NCI-H187 (cell line): ENCODE measurements at places on chromosomes 1 and 21.

DNA sequence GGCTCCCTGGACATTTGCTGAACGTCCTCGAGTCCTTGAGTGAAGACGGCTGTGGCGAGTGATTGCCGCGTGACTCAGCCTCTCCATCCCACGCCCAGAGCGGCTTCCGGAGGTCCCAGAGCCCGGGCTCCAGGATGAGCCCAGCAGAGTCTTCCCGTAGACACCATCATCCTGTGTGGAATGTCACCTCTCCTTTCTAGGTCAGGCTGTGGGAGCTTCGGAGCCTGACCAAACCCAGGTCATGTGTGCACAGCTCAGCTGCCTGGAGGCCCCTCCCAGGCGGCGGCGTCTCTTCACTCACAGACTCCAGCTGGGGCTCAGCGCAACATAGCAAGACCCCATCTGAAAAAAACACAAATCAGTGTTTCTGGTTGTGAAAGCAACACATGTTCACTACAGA, 38.2 kb downstream of the PRKCZ start:
- DNase-seq = no peak

DNA sequence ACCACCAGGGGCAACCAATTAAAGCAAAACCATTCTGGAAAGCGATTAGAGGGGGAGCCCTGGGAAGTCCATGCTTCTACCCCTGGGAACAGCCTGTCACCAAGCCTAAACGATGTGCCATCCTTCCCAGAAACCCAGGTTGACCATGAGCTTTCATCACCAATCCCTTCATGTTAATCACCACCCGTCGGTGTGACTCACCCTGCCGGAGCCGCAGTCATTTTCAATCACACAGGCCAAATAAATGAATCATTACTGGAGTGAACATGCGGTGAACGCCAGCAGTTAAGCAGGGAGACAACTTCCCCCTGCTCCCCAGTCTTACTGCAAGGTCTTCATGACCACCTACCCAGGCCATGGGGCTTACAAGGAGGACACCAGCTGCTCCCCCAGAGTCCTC, 308.8 kb downstream of the AJAP1 start:
- DNase-seq = no peak

- no peak for DNase-seq
Observed at GRCh38 chr1:111142356-111142975, 2.4 kb downstream of the CEPT1 start.

GRCh38 chr1:40838980-40839942, 22.9 kb downstream of the CITED4 start:
- DNase-seq = no peak

GRCh38 chr21:33362044-33362555, 37.3 kb downstream of the IFNAR1 start:
- DNase-seq = peak; percentile 90

GRCh38 chr1:42913426-42914091, 45.1 kb downstream of the SLC2A1 start:
- DNase-seq = no peak

- no peak for DNase-seq
Observed at GRCh38 chr1:232696466-232696865, 66.5 kb upstream of the SIPA1L2 start.

- peak; percentile 17 for DNase-seq
Observed at GRCh38 chr1:32876341-32877210, 5.9 kb upstream of the FNDC5 start.

DNA sequence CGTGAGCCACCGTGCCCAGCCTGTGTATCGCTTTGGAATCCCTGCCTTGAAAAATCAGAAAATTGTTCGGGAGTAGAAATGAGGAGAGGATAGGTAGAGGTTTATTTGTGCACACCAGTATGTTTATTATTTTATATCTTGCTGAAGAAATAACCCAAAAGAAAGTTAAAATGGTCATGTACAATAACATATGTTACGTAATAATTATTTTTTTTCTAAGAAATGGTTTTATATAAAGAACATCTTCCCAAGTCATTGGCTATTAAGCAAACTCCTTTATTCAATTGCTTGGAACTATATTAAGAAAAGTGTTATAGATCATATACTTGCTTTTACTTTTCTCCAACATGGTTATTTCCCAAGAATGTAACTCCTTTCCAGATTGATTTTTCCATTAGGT, 171.8 kb downstream of the PHTF1 start:
- no peak for DNase-seq

DNA sequence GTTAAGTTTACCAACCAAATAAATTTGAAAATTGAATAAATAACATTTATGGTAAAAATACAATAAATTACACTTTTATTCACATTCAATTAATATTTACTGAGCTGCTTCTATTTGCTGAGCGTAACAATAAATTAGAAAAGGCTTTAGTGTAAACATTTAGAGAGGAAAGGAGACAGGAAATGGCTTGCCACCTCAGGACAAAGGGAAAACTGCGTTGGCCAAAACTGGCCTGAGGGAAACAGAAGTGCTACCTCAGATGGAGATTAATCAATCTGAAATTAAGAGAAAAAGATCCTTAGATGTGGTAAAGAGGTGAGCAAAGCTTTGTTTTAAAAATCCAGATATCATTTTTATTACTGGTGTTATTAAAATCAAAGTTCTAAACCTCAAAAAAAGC, 128.0 kb downstream of the SLC44A5 start:
- DNase-seq = no peak

GRCh38 chr21:45829668-45830067, 151.9 kb upstream of the COL6A1 start:
- no peak for DNase-seq

GRCh38 chr1:174966008-174966572, 33.7 kb upstream of the CACYBP start:
- no peak for DNase-seq

DNA sequence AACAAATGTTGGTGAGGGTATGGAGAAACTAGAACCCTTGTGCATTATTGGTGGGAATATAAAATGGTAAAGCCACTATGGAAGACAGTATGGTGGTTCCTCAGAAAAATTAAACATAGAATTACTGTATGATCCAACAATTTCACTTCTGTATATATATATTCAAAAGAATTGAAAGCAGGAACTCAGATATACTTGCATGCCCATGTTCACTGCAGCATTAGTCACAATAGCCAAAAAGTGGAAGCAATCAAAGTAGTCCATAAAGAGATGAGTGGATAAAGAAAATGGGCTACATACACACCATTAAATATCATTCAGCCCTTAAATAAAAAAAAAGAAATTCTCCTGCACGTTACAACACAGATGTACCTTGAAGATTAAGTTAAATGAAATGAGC, 34.1 kb downstream of the ABL2 start:
- DNase-seq = no peak

- no peak for DNase-seq
Observed at GRCh38 chr1:10661453-10661852, 135.0 kb downstream of the CASZ1 start.

DNA sequence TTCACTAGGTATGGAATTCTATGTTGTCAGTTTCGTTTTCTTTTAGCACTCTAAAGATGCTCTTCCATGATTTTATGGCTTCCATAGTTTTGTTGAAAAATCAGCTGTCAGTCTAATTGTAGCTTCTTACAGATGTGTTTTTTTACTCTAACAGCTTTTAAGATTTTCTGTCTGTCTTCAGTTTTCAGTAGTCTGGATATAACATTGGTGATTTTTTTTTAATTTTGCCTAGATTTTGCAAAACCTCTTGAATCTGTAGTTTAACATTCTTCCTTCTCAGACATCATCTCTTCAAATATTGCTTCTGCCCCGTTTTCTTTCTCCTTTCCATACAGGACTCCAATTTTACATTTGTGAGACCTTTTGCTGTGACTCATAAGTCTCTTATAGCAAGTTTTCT, 17.9 kb upstream of the DYRK1A start:
- DNase-seq = no peak

DNA sequence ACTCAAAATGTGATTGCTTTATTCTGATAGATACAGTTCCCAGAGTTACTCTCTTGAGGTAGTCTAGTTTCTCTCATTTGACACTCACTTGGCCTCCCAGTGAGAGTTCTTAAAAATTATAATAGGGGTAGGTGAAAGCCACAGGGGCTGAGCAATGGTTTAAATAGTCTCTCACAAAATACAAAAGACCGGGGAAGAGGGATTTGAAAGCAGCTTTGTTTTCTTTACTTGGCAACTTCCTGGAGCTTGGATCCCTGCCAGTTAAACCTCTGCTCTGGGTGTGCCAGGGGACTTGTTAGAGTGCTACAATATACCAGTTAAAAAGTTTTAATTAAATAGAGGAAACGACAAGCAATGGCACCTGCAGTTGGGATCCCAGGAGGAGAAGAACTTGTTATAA, 31.7 kb downstream of the OR13G1 start:
- DNase-seq = no peak

- DNase-seq = no peak
Observed at GRCh38 chr1:64248065-64248464, 44.6 kb downstream of the UBE2U start.

GRCh38 chr1:49995734-49996133, 28.0 kb downstream of the AGBL4 start:
- DNase-seq = no peak

DNA sequence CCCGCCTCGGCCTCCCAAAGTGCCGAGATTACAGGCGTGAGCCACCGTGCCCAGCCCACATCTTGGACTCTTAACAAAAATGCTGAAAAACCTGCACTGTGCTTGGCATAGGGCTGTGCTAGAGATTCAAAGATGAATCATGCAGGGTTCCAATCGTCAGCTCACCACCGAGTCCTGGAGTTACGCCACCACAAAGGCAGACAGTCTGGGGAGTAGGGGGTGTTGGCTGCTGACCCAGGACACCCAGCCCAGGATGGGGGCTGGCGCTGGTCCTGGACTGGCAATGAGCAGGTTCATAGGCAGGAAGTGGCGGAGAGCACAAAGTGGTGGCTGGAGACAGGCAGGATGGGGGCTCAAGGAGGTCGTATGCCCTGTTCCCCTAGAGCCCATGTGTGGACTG, 16.0 kb downstream of the PSRC1 start:
- DNase-seq = no peak

DNA sequence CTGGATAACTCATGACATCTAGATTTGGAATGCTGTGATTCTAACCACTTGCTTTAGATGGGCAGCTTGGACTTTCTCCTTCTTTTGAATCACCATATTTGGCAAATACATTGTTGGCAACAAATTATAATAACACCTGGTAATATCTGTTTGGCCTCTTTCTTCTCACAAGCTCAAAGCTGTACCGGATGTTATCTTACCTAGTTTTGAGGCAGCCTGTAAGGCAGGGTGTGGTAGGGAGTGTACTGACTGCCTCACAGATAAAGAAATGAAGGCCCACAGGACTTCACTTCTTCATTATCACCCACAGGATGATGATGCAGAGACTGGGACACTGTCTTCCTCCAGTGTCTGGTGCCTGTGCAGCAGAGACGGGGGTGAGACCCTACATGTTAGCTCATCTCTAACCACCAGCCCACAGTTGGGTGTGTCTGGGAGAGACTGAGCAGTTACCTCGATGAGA, 28.5 kb downstream of the TUFT1 start:
- no peak for DNase-seq

DNA sequence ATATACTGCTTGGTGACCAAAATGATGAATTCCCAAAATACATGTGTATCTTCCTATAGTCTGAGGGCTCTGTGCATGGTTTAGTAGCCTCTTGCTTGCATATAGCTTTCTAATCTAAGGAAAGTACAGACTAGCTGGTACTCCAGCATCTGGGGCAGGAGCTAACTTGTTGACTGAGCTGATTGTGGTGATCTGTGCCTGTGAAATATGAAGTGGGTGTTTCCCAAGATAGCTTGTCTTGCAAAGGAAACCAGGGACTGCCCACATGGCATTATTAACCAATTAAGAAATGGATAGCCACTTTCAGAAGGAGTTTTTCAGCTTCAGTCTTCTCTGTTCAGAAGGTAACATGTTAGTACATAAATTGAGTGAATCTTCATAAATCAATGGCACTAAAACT, 219.8 kb downstream of the NEGR1 start:
- no peak for DNase-seq
